ENCODE measurements at places on chromosomes 4 and X. TPM values are rescaled to one million over a fixed set of nuclear protein-coding genes. Genes with fewer than 3 reads are reported as not detected.

DNA sequence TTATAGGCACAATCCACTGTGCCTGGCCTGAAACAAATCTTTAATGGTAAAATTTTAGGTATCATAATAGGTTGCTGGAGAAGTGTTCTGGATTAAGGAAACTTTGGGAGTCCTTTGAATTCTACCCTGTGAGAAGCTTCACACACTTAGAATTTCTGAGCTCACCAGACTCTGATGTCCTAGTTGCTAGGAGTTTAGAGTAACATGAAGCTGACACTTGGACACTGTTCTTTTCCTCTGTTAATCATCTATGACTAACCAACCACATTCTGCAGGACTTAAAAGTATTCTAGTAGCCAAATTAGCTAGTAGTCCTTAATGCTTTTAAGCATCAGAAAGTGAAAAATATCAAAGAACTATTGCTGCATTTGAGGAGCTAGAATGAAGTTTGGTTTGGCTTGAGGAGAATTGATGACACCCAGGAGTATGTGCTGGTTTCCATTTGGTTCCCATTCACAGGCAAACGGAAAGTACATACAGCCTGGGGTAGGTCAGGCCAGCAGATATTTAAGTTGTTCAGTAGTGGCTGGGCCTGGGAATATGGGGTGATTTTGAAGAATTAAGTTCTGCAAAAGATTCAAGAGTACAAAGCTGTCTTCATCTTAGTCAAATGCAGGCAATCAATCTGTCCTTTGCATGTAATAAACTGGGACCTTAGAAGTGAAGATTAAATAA lies 38.8 kb upstream of the IGFBP7 start:
- no peaks in the 10 kb centered on the region for H3K36me3 ChIP-seq
- no peak overlapping the region for H3K4me3 ChIP-seq
- peaks cover 29% of the 10 kb centered on the region for H3K4me1 ChIP-seq
- peaks cover 3% of the 10 kb centered on the region for H3K27me3 ChIP-seq

DNA sequence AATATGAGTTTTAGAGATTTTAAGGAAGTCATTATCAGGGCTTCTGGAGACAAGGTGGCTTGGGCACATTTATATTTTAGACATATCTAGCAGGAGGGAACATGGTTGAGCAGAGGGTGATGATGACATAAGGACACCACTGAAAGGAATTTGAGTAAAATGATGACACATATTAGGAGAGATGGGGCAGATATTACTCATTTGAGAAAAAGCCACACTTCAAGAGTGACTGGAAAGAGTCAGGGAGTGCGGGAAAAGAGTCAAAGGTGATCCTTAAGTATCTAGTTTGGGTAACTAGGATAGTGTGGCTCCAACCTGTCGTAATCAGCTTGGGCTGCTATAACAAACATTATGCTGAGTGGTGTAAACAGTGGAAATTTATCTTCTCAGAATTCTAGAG lies 377.7 kb downstream of the PACRGL start:
- H3K27me3 ChIP-seq = peaks cover 3% of the 10 kb centered on the region
- no peak overlapping the region for H3K27ac ChIP-seq
- no peak overlapping the region for H3K4me3 ChIP-seq

GRCh38 chr4:103207673-103208072 lies 9.5 kb upstream of the CENPE start:
- peaks cover 1% of the 10 kb centered on the region for H3K27me3 ChIP-seq
- H3K4me3 ChIP-seq = no peak overlapping the region
- H3K36me3 ChIP-seq = no peaks in the 10 kb centered on the region
- DNase-seq = no peak
- H3K4me1 ChIP-seq = no peaks in the 10 kb centered on the region

DNA sequence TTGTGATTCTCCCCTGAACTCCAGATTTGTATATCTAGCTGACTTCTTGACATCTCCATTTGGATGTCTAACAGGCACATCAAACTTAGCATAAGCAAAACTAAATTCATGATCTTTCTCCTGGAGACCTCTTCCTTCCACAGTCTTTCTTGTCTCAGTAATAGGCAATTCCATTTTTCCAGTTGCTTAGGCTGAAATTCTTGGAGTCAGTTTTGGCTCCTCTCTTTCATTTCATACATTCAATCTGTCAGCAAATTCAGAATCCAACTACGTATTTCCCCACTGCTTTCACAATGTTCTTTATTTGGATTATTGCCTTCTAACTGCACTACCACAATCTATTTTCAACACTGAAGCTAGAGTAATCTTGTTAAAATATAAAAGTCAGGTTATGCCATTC lies 219.9 kb upstream of the GLRA2 start:
- no peaks in the 10 kb centered on the region for H3K36me3 ChIP-seq
- H3K4me1 ChIP-seq = no peaks in the 10 kb centered on the region
- no peak for DNase-seq
- no peaks in the 10 kb centered on the region for H3K27me3 ChIP-seq
- no peak overlapping the region for H3K4me3 ChIP-seq
- no peak overlapping the region for H3K27ac ChIP-seq

GRCh38 chr4:153281476-153281875 lies 63.0 kb upstream of the MND1 start:
- H3K4me3 ChIP-seq = no peak overlapping the region
- H3K36me3 ChIP-seq = no peaks in the 10 kb centered on the region
- no peak overlapping the region for H3K27ac ChIP-seq
- no peak for DNase-seq

Gene ZNF674
- polyA plus RNA-seq = not detected

Gene GPAT3
- polyA plus RNA-seq = not detected

Gene PDE6B
- 28.6 TPM for polyA plus RNA-seq

Measured in immature natural killer cell (primary cell).